ENCODE measurements at places on chromosomes 1 and 21.
A peak's percentile ranks its signal among the peaks of the same experiment; 100 is the strongest.

DNA sequence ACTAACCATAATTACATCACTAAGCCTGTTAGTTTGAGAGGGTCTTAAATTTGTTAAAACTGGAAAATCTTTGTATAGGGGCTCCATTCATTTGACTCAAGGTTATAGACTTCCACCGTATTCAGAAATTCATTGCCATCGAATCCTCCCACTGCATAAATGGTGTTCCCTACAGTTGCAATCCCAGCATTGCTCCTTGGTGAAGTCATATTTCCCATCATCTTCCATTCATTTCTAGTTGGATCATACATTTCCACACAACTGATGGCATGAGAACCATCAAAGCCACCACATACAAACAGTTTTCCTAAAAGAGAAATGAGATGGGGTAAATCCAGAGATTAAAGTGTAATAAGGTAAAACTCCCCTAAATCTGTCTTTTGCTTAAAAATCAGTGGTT is 19.1 kb downstream of the IVNS1ABP start:
- DNase-seq: peak; percentile 37

DNA sequence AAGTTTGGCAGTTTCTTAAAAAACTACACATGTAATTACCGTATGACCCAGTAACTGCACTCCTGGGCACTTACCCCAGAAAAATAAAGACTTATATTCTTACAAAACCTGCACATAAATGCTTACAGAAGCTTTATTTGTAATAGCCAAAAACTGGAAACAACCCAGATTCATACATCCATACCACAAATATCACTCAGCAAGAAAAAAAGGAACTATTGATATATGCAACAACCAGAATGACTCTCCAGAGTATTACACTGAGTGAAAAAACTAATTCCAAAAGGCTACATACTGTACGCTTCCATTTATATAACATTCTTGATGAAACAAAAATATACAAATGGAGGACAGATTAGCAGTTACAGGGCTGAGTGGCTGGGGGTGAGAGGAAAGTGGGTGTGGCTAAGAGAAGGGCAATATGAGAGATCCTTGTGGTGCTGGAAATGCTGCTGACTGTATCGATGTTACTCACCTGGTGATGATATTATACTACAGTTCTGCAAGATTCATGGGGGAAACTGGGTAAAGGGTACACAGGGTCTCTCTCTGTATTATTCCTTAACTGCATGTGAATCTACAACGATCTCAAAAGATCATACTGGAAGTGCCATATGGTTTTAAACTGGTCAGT is 96.0 kb upstream of the GNG4 start:
- DNase-seq: no peak

DNA sequence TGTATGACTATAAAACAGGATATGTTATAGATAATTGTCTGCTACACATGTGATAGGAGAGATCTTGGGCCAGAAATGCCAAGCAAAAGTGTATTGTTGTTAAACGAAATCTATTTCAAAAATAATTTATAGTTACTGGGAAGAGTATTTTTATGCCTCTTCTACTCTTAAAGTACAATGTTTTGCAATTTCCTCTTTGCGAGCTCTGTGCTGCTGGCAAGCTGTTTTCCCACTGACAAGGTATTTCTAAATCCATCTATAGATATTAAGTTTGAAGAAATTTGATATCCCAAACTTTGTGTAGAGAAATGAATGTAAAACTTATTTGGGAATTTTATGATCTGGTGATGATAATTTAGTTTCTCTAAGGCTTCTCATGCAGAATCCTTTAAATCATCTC is 63.3 kb upstream of the PTGFR start:
- DNase-seq: no peak

DNA sequence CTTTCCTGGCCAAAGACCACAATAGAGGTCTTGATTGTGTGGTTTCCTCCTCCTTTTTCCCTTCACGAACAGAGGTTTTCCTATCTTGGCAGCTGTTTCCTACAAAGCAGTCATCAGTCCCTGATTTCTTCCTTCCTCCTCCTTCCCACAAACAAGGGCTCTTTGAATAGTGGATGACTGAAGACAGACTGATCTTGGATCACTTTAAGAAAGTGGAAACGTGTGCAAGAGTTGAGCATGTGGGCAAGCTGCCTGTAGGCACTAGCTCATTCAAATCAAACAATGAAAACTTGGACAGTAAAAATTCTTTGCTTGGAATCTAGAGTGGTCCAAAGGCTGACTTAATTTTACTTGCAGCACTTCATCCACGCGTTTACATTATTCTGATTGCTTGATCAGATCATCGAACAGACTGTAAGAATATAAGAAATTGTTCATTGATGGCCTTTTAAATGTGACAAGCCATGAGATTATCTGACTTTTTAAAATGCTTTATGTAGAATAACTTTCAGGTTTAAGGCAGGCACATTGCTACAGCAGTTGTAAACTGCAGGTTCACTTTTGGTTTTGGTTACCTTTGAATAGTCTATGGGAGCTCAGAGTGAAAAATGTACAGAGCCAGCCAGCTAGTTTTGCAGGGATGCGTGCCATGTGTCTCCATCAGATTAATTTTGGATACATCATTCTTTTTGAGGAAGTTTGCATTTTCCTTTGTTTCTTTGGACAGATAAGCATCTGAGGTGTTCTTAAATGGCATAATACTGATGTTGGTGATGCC is 34.4 kb downstream of the ADGRL2 start:
- DNase-seq: peak; percentile 60

GRCh38 chr1:54372978-54373377 is 33.2 kb downstream of the SSBP3 start:
- no peak for DNase-seq
